NCI-H2171 (cell line): ENCODE measurements at places on chromosomes 3 and 15.

DNA sequence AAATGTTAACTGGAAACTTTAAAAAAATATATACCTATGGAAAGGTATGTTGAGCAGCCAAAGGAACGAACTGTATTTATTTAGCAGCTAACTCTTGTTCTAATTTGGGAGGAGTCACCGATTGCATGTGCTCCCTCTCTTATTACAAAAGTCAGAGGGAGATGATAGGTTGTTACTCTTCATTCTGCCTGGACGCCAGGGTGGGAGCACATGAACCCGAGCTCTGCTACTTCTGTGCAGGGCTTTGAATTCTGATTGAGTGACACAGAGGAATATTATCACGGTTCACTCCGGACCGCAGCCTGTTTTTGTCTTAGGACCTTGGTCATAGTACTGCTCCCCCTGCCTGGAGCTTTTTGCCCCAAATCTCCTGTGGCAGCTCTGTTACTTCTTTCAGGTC lies 36.9 kb upstream of the LRIG1 start:
- DNase-seq, result no peak

GRCh38 chr3:59339818-59340217 lies 290.0 kb upstream of the CFAP20DC start:
- no peak for DNase-seq

DNA sequence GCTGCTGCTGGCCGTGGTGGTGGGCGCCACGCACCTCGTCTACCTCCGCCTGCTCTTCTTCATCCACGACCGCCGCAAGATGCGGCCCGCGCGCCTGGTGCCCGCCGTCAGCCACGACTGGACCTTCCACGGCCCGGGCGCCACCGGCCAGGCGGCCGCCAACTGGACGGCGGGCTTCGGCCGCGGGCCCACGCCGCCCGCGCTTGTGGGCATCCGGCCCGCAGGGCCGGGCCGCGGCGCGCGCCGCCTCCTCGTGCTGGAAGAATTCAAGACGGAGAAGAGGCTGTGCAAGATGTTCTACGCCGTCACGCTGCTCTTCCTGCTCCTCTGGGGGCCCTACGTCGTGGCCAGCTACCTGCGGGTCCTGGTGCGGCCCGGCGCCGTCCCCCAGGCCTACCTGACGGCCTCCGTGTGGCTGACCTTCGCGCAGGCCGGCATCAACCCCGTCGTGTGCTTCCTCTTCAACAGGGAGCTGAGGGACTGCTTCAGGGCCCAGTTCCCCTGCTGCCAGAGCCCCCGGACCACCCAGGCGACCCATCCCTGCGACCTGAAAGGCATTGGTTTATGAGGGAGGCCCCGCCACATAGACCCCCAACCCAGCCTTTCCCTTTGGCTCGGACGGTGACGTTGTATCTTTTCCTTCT lies 1.1 kb downstream of the GPR27 start:
- DNase-seq, result no peak

DNA sequence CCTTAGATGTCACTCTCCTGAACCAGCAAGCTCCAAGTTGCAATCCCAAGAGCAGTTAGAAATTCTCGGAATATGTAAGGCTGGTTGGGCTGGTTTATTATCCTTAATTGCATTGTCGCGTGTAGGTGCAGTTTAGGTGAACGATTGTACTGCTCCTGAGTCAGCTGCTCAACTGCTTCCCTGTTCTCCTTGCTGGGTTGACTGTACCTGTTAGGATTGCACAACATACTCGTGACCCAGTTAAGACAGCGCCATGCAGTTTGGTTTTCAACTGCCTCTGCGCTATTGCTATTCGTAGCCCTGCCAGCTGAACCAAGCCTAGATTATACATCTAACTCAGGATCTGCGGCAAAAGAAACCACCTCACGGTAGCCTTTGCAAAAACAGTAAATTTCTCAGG lies 41.0 kb downstream of the BCL2L10 start:
- no peak for DNase-seq

DNA sequence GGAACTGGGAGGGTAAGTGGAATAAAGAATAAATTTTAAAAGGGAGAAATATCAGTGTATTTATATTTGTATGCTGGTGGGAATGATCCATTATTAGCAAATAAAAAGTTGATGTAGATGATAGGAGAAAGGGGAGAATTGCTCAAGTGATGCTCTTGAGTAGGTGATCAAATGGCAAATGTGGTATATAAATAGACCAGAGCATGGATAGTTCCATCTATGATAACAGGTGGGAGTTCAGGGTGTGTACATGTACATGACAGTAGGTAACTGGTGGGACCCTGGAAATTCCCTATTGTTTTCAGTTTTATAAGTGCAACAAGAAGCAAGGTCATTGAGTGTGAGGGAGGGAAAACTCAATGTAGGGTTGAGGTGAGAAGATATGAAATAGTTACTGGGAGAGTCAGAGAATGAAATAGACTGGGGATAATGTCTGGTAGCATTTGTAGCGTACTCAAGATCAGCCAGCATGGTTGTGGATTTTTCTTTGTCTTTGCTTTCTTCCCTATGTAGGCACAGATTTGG lies 31.3 kb upstream of the EBLN2 start:
- no peak for DNase-seq

DNA sequence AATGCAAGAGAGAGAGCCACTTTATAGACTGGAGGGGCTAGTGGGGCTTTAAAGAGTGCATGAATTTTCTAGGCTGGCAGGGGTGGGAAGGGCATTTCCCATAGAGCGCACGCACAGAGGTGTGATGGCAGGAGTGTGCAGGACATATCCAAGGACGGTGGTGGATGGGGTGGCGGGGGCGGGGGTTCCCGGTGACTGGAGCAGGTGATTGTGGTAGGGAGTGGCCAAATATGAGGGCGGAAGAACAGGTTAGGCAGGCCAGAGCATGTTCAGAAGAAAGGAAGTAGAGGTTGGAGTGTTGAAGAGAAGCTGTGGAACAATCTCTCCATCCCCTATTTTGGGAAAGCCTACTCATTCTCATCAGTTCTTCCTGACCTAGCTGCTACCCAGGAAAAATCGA lies 18.1 kb downstream of the FAM81A start:
- DNase-seq, result no peak

GRCh38 chr3:191340966-191341365 lies 10.6 kb upstream of the UTS2B start:
- DNase-seq, result no peak

DNA sequence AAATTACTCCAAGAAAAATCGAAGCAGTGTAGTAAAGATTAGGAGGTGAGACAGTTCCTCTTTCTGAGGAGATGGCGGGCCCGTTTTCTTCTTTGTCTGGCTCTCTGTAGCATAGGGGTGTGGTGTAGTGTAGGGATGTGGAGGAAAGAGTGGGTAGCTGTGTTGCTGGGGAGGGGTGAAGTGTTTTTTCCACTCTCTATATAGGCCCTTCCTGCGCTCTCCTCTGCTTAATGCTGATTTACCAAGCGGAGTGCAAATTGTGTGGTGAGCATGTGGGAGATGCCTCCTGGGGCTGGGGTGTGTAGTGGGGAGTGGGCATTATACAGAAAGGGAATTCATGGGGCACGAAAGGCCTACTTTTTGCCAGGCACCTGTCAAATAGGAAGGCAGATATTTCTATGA lies 94.9 kb downstream of the ST6GAL1 start:
- no peak for DNase-seq

- DNase-seq, result peak; percentile 83
These were observed 3.0 kb upstream of the ISLR2 start for GRCh38 chr15:74127255-74127953.

GRCh38 chr3:99882436-99883137 lies 64.9 kb downstream of the CMSS1 start:
- DNase-seq, result no peak

DNA sequence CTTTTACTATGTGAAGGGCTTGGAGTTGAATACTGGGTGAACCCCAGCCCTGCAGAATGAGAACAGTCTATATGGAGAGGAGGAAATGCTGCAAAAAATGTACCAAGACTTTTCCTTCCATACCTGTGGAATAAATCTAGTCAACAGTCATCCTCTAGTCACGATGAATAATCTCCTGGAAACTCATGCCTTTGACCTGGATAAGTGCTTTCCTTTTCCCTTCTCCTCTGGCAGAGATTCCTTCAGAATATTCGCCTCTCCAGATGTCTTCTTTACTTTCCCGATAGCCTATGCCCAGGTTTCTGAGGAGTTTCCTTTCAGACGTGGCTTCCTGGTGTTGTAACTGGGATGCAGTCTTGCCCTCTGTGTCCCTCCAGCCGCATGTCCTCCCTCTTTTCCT lies 28.1 kb downstream of the CCNL1 start:
- no peak for DNase-seq

DNA sequence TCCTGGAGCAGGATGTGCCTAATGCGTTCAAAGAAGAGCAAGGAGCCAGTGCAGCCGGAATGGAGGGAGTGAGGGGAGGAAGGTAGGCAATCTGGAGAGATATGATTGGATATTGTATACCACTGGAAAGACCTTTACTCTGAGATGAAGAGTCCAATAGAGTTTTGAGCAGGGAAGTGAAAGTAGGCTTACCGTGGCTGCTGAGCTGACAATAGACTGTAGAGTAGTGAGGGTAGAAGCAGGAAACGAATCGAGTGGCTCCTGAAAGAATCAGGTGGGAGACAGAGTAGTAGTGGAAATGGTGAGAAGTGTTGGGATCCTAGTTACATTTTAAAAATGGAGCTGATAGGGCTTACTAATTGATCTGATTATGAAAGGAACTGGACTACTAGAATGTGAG lies 51.8 kb upstream of the NUDT16 start:
- no peak for DNase-seq

DNA sequence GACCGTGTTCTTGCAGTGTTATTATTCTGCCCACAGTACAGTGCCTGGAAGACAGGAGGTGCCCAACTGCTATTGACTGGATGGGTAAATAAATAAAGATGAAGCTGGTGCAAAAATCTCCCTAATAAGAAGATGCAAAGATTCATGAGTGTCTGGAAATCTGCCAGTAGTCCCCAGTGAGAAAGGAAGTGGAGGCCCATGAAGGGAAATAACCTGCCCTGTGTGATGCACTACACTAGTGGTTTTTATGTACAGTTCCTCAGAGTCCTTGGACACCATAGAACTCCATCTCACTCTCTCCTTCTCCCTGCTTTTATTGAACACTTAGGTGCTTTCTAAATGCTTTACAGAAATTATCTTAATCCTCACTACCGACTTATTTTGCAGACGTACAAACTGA lies 8.3 kb upstream of the SUCLG2 start:
- no peak for DNase-seq

GRCh38 chr3:181839039-181839915 lies 127.6 kb downstream of the SOX2 start:
- DNase-seq, result peak; percentile 85

DNA sequence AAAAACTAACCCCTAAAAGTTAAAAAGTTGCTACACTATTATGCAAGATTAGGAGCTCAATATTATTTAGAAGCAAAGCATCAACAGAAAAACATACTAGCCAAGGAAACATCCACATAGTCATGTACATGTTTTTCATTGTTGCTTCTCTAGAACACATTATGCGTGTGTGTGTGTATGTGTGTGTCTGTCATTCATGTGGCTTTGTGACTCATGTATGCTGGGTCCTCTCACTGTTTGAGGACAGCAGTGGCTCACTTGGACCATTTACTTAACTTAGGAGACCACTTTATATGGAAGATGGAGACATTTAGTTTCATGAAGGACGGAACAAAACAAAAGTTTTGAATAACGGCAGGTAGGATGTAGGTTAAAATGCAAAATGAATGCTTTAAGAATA lies 219.4 kb upstream of the THBS1 start:
- no peak for DNase-seq

DNA sequence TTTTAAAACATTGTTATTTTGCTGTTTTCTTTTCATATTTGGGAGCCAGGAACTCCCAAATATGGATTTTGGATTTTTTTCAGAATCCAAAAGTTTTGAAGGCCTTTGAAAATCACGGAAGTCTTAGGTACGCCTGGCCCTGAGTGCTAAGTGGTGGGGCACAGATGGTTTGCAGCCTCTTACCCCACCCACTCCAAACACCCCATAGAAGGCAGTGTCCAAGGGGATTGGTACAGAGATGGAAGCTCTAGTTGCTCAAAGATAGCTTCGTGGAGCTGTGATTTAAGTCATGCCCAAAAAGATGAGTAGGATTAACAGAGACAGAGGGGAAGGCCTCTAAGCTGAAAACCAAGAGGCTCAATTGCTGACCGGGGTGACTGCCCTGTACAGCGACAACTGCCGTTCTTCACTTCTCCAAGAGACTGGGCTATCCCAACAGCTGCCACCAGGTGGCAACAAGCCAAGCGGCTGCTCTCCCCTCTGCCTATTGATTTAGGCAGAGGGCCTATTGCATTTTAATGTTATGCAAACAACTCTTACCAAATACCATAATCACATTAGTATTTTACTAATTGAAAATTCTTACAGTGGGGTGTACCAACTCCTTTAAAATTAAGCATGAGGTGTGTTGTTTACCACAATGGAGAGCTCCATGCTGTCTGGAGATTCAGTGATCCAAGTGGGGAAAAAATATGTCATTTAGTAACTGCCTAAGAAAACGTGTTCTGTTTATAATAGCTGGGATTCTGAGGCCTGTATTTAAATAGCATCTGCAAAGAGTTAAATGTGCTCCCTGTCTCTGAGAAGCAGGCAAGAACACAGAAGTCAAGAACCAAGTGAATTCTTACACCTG lies 64.0 kb upstream of the C15orf61 start:
- DNase-seq, result peak; percentile 61
